ENCODE measurements at places on chromosomes 5 and 9.

DNA sequence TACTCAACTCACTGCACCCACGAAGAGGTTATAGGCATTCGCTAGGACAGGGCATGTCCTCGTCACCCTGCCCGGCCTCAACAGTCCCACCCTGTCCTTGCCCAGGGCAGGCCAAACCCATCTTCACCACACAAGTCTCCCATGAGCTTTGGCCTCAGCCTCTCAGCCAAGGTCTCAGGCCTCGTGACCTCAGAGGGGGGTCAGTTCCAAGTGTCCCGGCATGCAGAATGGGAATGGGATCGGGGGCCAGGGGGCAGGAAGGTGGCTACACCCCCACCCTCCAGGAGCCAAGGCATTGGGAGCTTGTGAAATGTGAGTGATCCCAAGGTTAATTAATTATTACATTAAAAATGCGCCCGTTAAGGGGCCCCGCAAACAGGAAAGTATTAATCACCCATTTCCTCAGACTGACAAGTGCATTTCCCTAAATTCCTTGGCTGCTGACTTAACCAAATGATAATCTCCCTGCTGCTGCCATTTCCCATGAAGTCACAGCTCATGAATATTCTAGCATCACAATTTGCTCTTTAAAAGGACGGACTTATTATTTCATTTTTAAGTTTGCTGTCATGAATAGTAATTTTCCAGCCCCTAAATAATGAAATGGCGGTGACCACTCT is 8.0 kb upstream of the UBAC1 start:
- DNase-seq, result no peak

- DNase-seq, result no peak
Measured at GRCh38 chr5:3218916-3219650, 376.5 kb upstream of the IRX1 start.

DNA sequence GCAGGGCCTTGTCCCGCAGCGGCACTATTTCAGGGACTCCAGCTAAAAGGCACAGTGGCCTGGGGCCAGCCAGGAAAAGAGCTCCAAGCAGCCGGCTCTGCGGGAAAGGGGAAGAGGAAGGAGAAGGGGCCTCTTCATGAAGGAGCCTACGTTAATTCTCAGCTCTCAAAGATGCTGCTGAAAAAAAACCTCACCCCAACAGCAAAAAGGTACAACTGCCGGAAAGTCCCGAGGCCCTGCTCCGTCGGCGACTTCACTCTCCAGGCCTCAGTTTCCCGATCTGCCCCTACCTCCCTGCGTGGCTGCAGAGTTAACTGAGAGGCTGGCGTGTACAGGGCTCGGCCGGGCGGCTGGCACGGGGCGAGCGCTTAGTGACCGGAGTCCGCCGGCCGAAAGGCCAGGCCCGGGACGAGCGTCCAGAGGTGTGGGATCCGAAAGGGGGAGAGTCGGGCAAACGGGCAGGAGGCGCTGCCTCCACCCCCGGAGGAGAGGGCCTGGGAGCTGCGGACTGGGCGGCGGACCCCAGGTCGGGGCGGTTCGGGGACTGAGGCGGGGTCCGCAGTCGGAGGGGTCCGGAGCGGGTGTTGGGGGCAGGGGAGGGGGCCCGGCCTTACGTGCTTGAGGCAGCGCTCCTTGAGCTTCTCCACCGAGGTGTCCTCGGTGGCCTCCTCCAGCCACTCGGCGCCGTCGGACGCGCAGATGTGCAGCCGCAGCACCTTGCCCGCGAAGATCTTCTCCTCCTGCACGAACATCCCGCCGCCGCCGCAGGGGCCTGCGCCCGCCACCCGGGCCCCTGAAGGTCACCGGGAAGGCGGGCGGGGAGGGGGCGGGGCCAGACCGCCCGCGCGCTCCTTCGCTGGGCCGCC is 529 bp downstream of the UBAC1 start:
- DNase-seq, result peak; percentile 10

- no peak for DNase-seq
Measured at GRCh38 chr9:107749787-107750444, 260.3 kb upstream of the KLF4 start.

DNA sequence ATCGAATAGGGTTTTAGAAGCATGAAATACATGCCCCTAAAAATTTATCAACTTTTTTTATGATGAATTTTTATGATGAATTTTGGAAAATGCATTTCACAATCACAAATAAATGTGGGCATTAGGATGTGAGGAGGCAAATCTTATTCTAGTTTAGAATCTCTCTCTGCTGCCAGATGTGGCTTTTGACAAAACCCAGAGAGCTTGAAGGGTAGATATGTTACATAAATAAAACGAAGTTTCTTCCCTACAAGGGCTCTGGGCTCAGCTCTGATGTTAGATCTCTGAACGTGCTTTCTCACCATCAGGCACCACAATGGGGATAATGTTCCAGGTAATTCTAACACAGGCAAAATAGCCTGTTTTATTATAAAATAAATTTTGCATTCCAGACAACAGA is 102.3 kb upstream of the ADAMTSL1 start:
- DNase-seq, result no peak

GRCh38 chr9:106486685-106487084 is 376.3 kb upstream of the ZNF462 start:
- DNase-seq, result no peak

DNA sequence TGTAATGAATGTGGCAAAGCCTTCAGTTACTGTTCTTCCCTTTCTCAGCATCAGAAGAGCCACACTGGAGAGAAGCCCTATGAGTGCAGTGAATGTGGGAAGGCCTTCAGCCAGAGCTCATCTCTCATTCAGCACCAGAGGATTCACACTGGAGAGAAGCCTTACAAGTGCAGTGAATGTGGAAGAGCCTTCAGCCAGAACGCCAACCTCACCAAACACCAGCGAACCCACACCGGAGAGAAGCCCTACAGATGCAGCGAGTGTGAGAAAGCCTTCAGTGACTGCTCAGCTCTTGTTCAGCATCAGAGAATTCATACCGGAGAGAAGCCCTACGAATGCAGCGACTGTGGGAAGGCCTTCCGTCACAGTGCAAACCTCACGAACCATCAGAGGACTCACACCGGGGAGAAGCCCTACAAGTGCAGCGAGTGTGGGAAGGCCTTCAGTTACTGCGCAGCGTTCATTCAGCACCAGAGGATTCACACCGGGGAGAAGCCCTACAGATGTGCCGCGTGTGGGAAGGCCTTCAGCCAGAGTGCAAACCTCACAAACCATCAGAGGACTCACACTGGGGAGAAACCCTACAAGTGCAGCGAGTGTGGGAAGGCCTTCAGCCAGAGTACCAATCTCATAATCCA is 6.8 kb downstream of the RPL12 start:
- DNase-seq, result no peak

DNA sequence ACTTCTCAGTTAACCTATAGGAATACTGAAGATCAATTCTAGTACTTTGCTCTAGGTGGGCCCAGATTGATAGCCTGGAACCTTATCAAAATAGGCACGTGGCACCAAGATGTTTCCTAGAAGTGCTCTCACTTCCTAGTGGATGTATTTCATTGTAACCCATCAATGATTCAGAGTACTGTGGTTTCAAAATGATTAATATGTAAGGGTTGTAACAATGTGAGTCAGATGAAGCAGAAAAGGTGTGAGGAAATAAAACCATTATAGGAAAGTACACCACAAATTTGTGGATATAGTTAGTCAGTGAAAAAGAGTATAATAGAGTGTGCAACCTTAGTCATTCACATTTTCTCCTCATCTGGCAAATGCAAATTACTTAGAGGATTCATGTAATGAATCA is 177.3 kb upstream of the FST start:
- no peak for DNase-seq

GRCh38 chr5:114305402-114306207 is 56.3 kb upstream of the KCNN2 start:
- no peak for DNase-seq

DNA sequence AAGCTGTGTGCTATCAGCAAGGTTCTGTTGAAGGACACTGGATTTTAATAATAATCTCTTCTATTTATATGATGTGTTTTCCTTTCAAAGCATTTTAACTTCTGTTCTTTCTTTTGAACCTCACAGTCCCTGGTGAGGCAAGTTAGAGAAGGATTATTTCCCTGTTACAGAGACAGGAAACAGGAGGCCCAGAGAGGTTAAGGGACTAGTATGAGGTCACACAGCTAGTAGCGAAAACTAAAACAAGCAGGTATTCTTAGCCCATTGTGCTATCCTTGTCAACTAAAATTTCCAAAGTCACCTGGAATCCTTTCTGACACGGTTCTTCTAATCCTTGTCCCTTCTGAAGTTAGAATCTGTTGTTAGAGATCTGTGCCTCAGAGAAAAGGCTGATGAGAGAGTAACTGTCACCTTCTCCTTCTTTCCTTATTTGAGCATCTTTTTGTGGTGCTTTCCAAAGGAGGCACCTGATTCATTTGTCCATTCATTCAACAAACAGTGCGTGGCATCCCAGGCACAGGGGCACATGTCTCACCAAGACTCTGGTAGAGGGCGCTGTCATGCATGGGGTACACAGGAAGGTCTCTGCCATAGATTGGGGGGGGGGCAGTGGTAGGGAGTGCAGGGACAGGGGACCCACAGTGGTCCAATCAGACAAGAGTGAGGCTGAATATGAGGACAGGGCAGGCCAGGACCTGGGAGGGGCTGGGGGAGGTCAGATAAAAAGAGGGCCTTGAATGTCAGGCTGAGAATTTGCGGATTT is 61.5 kb downstream of the CRB2 start:
- DNase-seq, result no peak

DNA sequence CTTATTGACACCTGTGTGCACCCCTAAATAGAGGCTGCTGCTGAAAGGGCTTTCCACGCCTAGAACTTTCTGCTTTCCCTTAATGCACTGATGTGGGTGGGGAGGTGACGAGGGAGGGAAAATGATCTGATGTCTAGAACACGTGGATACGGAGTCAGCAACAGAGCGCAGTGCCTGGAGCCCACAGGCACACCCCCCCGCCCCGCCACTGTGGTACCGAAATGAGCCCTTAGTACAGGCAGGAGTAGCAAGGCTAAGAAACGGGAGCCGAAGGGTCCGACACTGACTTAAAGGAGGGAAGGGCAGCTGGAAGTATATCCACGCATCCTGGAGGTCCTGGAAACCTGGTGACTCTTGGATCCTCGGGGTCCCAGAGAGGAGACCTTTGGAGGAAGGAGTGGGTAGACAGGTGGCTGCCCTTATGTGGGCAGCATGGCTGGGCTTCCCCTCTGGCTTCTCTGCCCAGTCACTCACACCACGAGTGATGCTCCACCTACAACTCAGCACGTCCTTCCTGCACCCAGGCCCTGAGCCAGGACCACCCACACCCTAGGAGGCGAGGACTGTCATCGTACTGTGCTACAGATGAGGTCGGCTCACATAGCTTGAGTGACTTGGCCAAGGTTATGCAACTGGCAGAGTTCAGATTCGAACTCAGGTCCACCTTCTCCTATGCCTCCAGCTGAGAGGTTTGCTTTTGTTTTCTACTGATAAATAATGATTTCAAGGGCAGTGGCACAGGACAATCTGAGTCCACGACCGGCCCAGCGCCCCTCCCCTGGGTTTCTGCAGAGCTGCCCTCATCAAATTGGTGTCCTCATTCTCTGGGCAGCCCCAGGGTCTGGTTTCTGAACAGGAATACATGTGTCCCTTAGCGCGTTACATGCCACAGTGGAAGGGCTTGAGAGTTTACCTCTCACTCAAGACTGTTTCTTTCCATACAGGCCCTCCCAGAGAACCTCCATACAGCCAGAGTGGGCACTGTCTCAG is 4.7 kb upstream of the VAV2 start:
- no peak for DNase-seq

DNA sequence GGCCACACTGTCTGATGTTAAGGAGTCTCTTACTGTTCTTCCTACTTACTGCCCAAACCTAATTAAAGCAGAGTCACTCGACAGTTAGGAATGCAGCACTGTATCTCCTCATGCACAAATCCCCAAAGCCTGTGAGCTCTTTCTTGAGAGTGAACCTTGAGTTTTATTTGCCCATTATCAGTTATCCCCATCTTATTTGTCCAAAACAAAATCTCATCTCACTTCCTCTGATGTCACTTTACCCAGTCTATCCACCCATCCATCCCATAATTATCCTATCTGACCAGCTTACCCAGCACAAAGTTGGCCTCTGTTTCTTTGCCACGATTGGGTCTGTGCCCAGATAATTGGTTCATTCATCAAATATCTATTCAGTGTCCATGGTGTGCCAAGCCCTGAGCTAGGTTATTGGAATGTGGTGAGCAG is 250.8 kb downstream of the SLIT3 start:
- DNase-seq, result no peak

- no peak for DNase-seq
Measured at GRCh38 chr5:172076761-172077244, 70.4 kb upstream of the FBXW11 start.
